Right renal cortex interstitium (tissue), 3 donors: ENCODE measurements at places on chromosomes 2 and 18.

GRCh38 chr2:85409845-85410583 is at the start of gene CAPG:
Gene CAPG (minus strand): TSS chr2:85410366. CDS start chr2:85402145, 8,221 bp downstream.
- DNase-seq = no peak

DNA sequence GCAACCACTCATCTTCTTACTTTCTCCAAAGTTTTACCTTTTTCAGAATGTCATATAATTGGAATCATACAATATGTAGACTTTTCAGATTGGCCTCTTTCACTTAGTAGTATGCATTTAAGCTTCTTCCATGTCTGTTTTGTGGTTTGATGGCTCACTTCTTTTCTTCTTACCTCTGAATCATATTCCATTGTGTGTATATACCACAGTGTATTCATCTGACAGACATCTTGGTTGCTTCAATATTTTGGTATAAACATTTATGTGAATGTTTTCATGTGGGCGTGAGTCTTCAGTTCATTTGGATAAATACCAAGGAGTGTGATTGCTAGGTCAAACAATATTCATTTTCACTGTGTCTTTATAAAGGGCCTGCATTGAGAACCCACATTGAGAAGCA is 136.1 kb upstream of the NOSTRIN start:
- DNase-seq = no peak

GRCh38 chr2:212387146-212387545 is 151.5 kb downstream of the ERBB4 start:
- no peak for DNase-seq

- no peak for DNase-seq
Observed at GRCh38 chr2:138364554-138365162, 136.9 kb upstream of the SPOPL start.

DNA sequence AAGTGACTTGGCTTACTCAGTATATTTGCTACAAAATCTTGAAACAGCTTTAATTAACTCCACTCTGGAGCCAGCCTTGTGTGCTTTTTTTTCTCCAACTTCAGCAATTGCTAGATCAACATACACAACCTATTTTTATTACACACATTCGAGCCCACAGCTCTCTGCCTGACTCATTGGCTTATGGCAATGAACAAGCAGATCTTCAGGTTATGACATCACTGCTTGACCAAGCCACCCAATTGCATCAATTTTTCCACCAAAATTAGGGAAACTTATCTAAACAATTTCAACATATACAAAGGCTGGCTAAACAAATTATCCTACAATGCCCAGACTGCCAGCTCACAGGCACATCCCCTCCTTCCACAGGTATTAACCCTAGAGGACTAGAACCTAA is 39.6 kb upstream of the PDK1 start:
- DNase-seq = no peak

DNA sequence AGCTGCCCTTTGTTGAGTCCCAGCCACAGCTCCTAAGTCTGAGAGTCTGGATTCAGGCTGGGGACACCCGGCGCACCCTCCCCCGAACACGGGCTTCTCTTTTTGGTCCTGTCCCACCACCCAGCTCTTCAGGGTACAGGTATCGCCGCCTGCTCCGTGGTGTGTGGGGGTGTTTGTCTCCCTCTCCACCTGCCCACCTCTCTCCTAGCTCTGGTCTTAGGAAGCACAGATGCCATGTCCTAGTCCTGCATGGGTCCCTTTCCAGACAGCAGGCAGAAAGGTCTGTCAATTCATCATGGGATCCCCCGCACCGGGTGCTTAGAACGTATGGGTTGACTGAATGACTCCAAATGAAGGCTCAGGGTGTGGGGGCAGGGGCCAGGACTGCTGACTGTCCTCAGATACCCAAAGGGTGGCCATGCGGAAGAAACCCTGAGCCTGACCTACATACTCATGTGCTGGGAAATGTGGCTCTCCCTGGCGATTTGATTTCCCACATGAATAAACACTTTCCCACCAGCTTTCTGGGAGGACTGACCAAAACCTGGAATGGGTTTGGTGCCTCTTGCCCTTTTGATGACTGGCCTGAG is 156.8 kb downstream of the CELF4 start:
- no peak for DNase-seq

DNA sequence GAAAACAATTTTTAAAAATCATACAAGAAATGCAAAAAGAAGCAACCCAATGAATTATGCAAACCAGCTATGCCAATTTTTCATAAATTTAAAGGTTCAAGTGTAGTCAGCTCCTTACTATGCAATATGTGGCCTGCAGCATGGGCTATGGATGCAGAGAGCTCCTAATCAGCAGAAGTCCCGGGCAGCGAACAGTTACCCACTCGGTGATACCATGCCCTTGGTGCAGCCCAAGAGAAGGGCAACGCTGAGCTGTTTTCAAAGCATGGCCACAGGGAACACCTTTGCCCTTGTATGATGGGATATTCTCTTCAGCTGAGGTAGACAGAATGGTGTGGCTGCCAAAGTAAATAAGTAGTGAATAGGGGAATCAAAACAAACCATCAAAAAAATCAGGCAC is 17.3 kb upstream of the ARL5A start:
- DNase-seq = no peak

DNA sequence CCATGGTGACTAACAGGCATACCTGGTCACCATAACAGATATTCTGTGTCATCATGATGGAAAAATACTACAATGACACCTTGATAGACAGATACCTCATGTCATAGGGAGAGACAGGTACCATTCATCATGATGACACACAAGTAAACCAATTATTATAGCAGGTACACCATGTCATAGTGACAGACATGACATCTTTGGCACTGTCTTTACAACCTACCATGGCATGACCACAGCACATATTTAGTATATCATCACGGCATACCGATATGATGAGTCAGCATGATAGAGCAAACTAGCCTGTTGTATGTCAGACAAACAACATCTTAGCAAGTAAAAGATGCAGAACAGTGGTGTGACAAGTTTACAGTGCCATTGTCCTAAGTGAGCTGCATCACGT is 101.3 kb upstream of the KLHL29 start:
- DNase-seq = no peak

DNA sequence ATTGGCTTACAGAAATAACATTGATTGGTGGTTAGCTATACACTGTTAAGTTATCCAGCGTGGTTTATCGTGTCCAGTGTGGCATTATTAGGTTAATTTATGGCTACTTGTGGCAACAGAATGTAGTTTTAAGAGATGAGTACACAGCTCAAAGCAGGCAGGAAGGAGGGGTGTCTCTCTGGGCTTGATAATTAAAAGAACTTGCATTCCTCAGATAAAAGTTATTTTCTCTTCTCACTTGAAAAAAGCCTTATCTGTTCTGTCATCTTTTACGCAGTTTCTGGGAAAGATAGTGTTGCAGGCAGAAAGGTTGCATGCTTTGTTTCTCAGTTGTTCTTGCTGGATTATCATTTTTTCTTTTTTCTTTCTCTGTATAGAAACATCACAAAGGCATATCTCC is 154.4 kb upstream of the COL3A1 start:
- no peak for DNase-seq

DNA sequence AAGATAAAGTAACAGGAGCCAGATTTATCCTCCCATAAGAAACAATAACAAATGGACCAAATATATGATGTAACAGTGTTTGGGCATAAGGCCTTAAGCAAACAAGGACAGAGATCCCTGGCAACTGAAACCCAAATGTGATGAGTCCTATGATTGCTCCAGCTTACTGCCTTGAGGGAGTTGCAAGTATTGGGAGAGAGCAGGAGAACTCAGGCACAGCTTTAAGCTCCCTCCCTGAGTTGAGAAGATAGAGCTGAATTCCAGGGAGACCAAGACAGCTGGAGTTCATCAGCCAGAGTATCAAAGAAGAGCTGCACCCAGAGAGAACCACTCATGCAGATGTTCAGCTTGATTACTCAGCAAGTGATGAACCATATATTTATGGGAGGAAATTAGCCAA is 814.5 kb upstream of the RAB6C start:
- peak; percentile 23 for DNase-seq
